Endodermal cell (in vitro differentiated cells): ENCODE measurements at places on chromosomes 4 and X. TPM values are rescaled to one million over a fixed set of nuclear protein-coding genes. Genes with fewer than 3 reads are reported as not detected.

The CENPVL2 gene
- 0.45 to 0.55 TPM (median 0.53 TPM) in 3 replicates for total RNA-seq

The TCEAL5 gene
- total RNA-seq = 0.20 and 0.22 TPM in 2 replicates

The STPG2 gene
- 0.13 to 0.19 TPM in 2 of 3 replicates, not detected in the other for total RNA-seq

The NOP14 gene
- total RNA-seq = 16.5 to 23.0 TPM (median 21.9 TPM) in 3 replicates

The STOX2 gene
- total RNA-seq = 12.7 and 13.1 TPM in 2 replicates

The SMIM31 gene
- total RNA-seq = not detected in 3 replicates

The BEX5 gene
- 5.6 to 5.8 TPM (median 5.7 TPM) in 3 replicates for total RNA-seq

The USP51 gene
- 13.3 and 15.6 TPM in 2 replicates for total RNA-seq

The COX18 gene
- total RNA-seq = 14.1 and 15.9 TPM in 2 replicates

The APLN gene
- 5.7 TPM in 1 of 3 replicates, not detected in the others for total RNA-seq

DNA sequence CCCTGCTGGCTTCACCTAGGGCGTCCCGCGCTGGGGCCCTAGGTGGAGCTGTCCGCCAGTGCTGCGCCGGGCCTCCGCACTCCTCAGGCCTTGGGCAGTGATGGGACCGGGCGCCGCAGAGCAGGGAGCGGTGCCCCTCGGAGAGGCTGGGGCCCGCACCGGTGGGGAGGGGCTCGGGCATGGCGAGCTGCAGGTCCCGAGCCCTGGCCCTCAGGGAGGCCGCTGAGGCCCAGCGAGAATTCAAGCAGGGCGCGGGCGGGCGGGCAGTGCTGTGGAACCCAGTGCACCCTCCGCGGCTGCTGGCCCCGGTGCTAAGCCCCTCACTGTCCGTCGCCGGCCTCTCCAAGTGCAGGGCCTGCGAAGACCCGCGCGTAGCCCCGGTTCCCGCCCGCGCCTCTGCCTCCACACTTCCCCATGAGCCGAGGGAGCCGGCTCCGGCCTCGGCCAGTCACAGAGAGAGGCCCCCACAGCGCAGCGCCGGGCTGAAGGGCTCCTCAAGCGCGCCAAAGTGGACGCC lies 565.1 kb upstream of the NDST4 start:
- H3K27ac ChIP-seq = no peak overlapping the region
- H3K36me3 ChIP-seq = no peaks in the 10 kb centered on the region
- H3K4me3 ChIP-seq = no peak overlapping the region
- H3K27me3 ChIP-seq = no peaks in the 10 kb centered on the region
- no peaks in the 10 kb centered on the region for H3K4me1 ChIP-seq

GRCh38 chr4:172042714-172043114 lies 229.5 kb downstream of the GALNTL6 start:
- H3K27me3 ChIP-seq = no peaks in the 10 kb centered on the region
- H3K4me3 ChIP-seq = no peak overlapping the region
- no peak for DNase-seq
- H3K4me1 ChIP-seq = no peaks in the 10 kb centered on the region
- H3K36me3 ChIP-seq = no peaks in the 10 kb centered on the region
- no peak overlapping the region for H3K27ac ChIP-seq

GRCh38 chr4:39037941-39038340 lies 5.7 kb upstream of the TMEM156 start:
- H3K4me1 ChIP-seq = no peaks in the 10 kb centered on the region
- H3K4me3 ChIP-seq = no peak overlapping the region
- H3K27ac ChIP-seq = no peak overlapping the region
- DNase-seq = no peak
- H3K27me3 ChIP-seq = no peaks in the 10 kb centered on the region
- H3K36me3 ChIP-seq = no peaks in the 10 kb centered on the region

- no peaks in the 10 kb centered on the region for H3K4me1 ChIP-seq
- no peak overlapping the region for H3K4me3 ChIP-seq
- no peaks in the 10 kb centered on the region for H3K36me3 ChIP-seq
- no peak for DNase-seq
- H3K27me3 ChIP-seq = peaks cover 11% of the 10 kb centered on the region
- no peak overlapping the region for H3K27ac ChIP-seq
These were observed 2.4 kb downstream of the CNKSR2 start for GRCh38 chrX:21376636-21377035.

DNA sequence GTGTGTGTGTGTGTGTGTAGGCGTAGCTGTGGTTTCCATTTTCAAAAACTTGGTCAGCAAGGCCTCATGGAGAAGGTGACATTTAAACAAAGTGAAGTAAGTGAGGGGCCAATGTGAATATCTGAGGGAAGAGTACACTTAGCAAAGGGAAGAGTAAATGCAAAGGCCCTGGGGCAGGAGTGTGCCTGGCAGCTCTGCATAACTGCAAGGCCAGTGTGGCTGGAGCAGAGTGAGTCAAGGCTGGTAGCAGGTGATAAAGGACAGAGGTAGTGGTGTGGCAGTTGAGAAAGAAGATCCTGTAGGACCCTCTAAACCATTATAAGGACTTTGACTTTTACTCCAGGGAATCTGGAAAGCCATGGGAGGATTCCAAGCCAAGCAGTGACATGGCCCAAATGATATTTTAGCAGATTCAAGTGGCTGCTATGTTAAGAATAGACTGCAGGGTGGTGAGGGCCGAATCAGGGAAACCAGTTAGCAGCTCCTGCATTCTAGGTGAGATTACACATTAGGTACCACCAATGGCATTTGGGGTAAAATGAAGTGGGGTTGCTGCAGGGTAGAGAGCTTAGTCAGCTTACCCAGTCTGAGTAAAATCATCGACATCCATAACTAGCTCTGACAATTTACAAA lies 5.9 kb upstream of the TBC1D1 start:
- peaks cover 52% of the 10 kb centered on the region for H3K27me3 ChIP-seq
- H3K4me3 ChIP-seq = no peak overlapping the region
- no peak for DNase-seq
- H3K27ac ChIP-seq = no peak overlapping the region

DNA sequence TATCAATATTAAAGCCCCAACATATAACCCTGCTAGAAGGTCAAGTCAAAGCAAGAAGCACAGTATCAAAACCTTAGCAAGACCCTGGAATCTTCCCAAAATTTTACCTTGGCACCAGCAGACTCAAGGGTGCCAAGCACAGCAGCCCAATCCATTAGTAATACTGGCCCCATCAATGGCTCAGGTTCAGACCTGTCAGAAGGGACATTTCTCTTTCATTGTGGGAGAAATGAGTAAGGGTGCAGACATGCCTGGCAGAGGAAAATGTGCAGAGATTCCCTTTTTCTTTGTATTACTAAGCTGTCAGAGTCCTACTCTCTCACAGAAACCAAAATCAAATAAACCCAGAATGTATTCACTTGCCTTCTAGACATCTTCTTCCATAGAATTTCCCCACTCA lies 203.9 kb downstream of the EVC2 start:
- no peaks in the 10 kb centered on the region for H3K27me3 ChIP-seq
- H3K36me3 ChIP-seq = no peaks in the 10 kb centered on the region
- no peaks in the 10 kb centered on the region for H3K4me1 ChIP-seq
- H3K27ac ChIP-seq = no peak overlapping the region
- no peak for DNase-seq
- H3K4me3 ChIP-seq = no peak overlapping the region

- peaks cover 4% of the 10 kb centered on the region for H3K4me1 ChIP-seq
- H3K27ac ChIP-seq = no peak overlapping the region
- no peaks in the 10 kb centered on the region for H3K27me3 ChIP-seq
- H3K4me3 ChIP-seq = no peak overlapping the region
- no peaks in the 10 kb centered on the region for H3K36me3 ChIP-seq
These were observed 432.8 kb upstream of the LCORL start for GRCh38 chr4:18454349-18454748.

GRCh38 chr4:41174444-41174843 lies 39.9 kb downstream of the APBB2 start:
- H3K4me3 ChIP-seq = no peak overlapping the region
- no peaks in the 10 kb centered on the region for H3K4me1 ChIP-seq
- H3K36me3 ChIP-seq = no peaks in the 10 kb centered on the region

GRCh38 chr4:140004922-140005627 lies 148.9 kb downstream of the MAML3 start:
- H3K36me3 ChIP-seq = no peaks in the 10 kb centered on the region
- DNase-seq = no peak
- peaks cover 4% of the 10 kb centered on the region for H3K4me1 ChIP-seq
- no peaks in the 10 kb centered on the region for H3K27me3 ChIP-seq
- H3K4me3 ChIP-seq = peak overlapping the region; percentile 66
- H3K27ac ChIP-seq = peak overlapping the region; percentile 86

DNA sequence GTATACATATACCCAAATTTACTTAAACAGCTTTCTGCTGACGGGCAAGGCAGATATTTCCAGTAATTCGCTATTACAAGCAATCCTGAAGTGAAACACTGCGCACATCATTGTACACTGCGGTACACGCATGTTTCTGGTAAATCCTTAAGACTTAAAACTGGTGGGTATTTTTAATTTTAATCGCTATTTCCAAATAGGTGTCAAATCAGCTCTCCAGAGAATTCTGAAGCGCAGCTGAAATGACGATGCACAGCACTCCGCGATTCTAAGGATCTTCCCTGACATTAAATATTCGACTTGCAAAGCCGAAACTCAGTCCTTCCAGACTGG lies 361 bp downstream of the TMEM128 start:
- DNase-seq = no peak
- H3K36me3 ChIP-seq = peaks cover 32% of the 10 kb centered on the region
- H3K4me3 ChIP-seq = peak overlapping the region; percentile 96
- H3K4me1 ChIP-seq = no peaks in the 10 kb centered on the region

DNA sequence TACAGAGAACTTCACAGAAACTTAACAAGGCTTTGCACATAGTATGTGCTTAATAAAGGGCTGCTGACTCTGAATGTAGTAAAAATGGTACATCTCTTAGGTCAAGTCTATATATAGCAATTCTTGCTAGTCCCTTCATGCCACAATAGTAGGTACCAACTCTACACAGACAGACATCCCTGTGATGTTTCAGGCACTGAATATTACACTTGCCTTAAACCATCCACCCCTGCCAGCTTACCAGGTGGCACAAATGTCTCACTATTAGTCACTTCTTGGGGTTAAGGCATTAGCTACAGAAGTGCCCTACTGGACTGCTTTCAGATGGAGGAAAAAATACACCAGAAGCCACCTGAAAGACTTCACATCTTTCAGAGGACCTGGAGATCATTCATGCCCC lies 86.3 kb upstream of the CITED1 start:
- DNase-seq = no peak
- no peak overlapping the region for H3K4me3 ChIP-seq
- no peaks in the 10 kb centered on the region for H3K36me3 ChIP-seq
- H3K27me3 ChIP-seq = no peaks in the 10 kb centered on the region
- H3K27ac ChIP-seq = no peak overlapping the region
- H3K4me1 ChIP-seq = peaks cover 2% of the 10 kb centered on the region

DNA sequence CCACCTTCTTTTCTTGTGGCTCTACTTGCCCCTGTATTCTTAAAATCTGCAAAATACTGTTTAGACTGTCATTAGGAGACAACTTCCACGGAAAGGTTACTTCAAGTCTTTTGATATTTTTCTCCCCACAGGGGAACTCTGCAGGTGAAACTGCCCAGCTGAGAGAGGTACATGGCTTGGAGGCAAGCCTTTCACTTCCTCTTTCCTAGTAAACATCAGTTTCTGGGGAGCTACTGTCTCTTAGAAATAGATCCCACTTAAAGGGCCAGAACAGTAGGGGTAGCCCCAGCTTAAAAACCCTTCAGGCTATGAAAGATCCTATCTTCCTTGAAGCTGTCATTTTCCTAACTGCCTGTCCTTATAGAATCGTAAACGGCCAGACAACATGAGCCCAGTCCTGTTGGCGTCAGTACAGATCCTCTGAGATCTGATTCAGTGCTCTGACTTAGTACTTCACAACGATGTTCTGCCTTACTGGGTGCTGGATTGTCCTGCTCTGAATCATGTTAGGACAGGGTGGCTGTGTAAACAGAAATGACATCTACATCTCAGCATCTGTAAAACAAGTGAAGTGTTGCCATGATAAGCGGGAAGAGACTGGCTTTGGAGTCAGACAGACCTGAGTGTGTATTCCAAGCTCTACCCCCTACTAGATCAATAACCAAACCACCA lies 102.1 kb downstream of the ITIH6 start:
- H3K27ac ChIP-seq = no peak overlapping the region
- H3K4me3 ChIP-seq = no peak overlapping the region
- no peaks in the 10 kb centered on the region for H3K36me3 ChIP-seq
- no peaks in the 10 kb centered on the region for H3K4me1 ChIP-seq
- no peak for DNase-seq

GRCh38 chr4:76386566-76387305 lies 34.2 kb downstream of the CCDC158 start:
- H3K4me3 ChIP-seq = no peak overlapping the region
- no peaks in the 10 kb centered on the region for H3K27me3 ChIP-seq
- no peaks in the 10 kb centered on the region for H3K36me3 ChIP-seq
- H3K27ac ChIP-seq = no peak overlapping the region

GRCh38 chrX:40646489-40647306 lies 663 bp downstream of the CXorf38 start:
- peak overlapping the region; percentile 84 for H3K4me3 ChIP-seq
- no peak overlapping the region for H3K27ac ChIP-seq
- no peaks in the 10 kb centered on the region for H3K27me3 ChIP-seq
- DNase-seq = no peak

- peak; percentile 49 for DNase-seq
- no peaks in the 10 kb centered on the region for H3K27me3 ChIP-seq
- H3K4me3 ChIP-seq = no peak within 1 kb of the TSS
- no peak within 1 kb of the TSS for H3K27ac ChIP-seq
These were observed at the start of gene SPARCL1 for GRCh38 chr4:87529187-87529586. Gene SPARCL1, minus strand, starts transcription at chr4:87529376. Its CDS starts 29,802 bp downstream, at chr4:87499574.

DNA sequence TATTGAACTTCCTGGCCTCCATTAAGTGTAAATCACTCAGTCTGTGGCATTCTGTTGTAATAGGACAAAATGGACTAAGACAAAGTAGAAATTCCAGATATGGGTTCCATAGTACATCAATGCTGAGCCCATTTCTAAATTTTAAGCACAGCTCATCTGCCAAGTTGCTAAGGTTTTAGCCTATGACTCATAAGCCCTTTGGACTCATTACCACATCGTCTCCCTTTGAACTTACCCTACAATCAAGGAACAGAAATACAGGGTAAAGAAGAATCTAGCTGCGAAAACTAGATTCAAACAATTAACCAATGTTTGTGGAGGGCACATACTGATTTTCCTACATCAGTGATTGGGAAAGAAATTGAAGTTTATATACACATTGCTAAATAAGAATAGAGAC lies 31.8 kb downstream of the NAA11 start:
- H3K27me3 ChIP-seq = peaks cover 4% of the 10 kb centered on the region
- H3K27ac ChIP-seq = no peak overlapping the region
- peak overlapping the region; percentile 0 for H3K4me3 ChIP-seq
- no peak for DNase-seq
- H3K36me3 ChIP-seq = no peaks in the 10 kb centered on the region

DNA sequence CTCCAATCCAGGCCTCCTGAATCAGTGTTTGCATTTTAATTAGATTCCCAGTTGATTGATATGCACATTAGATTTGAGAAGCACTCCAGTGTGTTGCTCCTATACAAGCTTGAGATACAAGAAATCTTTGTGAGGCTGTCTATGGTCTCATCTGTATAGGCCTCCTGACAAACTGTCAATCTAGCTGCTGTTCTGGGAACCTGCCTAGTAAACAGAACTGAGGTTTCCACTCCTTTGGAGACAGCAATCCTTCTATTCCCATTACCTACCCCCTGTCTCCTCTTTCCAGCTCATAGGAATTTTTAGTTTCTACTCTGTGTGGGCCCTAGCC lies 306.1 kb upstream of the EMCN start:
- H3K27me3 ChIP-seq = no peaks in the 10 kb centered on the region
- no peaks in the 10 kb centered on the region for H3K4me1 ChIP-seq
- no peaks in the 10 kb centered on the region for H3K36me3 ChIP-seq
- DNase-seq = no peak

GRCh38 chrX:79259073-79259689 lies 108.0 kb downstream of the ITM2A start:
- H3K36me3 ChIP-seq = no peaks in the 10 kb centered on the region
- DNase-seq = no peak
- no peak overlapping the region for H3K4me3 ChIP-seq
